AG04449 (cell line): ENCODE measurements at places on chromosomes 12 and 14.

DNA sequence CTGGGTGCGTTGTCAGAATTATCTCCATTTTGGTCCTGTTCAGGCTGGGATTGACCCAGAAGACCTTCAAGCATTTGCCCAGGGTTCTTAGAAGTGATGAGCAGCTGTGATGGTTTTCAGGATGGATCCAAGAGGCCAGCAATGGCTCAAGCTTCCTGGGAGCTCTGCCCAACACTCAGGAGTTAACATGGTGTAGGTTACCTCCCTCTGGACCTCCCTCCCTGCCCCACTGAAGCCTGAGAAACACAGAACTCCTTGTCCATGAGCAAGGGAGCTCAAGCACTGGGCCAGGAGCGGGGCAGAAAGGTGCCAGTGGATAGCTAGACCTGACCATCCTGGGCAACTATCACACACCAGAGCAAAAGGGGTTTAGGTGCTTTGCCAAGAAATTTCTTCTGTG is 148.4 kb upstream of the FKBP4 start:
- DNase-seq: no peak

GRCh38 chr14:31154956-31155355 is 52.6 kb downstream of the HECTD1 start:
- no peak for DNase-seq

DNA sequence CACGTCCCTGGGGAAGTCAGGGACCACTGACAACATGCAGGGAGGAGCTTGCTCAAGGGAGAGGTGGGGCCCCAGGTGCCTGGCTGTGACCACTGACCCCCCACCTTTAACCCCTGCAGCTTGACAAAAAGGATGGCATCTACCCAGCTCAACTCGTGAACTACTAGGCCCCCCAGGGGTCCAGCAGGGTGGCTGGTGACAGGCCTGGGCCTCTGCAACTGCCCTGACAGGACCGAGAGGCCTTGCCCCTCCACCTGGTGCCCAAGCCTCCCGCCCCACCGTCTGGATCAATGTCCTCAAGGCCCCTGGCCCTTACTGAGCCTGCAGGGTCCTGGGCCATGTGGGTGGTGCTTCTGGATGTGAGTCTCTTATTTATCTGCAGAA is 26.3 kb downstream of the HIP1R start:
- no peak for DNase-seq

- peak; percentile 74 for DNase-seq
Measured at GRCh38 chr12:71556875-71557274, 106.8 kb downstream of the ZFC3H1 start.

DNA sequence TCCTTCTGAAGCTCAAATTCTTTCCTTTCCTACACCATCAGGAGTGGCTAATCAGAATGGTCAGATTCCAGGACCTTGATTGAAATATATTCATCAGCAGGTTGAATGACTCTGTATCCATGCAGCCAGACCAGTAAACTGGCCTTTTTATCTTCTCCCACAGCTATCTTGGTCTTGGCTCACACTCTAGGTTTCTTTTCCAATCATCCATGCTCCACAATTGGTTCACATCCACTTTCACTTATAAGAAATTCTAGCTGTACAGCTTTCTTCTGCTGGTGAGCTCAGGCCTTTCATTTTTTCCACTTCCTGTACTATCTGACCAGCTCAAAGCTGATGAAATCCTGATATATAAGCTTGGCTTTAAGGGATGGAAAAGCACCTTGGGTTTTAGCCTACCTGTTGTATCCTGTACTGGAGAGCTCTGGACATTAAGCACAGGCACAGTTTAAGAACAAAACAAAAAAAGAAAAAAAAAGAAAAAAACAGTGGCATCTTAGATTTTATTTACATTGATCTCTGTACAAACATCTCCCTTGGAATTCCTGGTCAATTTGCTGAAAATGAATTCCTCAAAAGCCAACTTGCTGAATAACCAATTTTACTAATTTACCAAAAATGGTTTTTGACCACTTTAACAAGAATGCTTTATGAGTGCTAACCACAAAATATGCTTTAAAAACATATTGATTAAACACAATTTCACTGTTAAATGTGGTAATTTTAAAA is 91.6 kb upstream of the PAWR start:
- no peak for DNase-seq

DNA sequence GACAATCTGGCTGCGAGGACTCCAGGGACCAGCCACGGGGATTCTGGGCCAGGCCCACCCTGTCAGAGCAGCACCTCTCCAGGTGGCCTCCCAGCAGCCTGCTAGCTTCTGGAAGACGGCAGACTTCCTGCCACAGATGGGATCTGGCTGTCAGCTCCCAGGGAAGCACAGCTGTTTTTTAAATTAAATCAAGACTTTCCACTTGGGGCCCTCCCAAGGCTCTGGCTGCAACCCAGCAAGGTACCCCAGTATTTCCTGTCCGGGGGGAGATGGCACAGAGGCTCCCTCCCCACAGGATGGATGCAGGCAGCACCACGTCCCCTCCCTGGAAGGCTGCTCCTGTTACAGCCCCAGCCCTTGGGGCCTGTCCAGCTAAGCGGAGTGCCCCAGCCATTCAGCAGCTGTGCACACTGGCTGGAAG is 56.9 kb downstream of the ACTN1 start:
- DNase-seq: no peak

DNA sequence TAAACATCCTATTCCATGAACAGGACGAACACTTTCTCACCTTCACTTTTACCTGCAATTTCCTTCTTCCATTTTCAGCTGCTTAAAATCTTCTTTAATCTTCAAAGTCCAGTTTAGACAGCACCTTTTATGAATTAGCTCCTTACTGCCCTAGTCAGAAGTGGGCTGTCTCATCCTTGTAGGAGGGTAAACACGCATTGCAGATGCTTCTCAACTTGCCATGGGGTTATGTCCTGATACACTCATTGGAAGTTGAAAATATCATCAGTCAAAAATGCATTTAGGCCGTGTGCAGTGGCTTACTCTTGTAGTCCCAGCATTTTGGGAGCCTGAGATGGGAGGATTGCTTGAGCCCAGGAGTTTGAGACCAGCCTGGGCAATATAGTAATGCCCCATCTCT is 35.2 kb downstream of the HMGA2 start:
- DNase-seq: no peak

- DNase-seq: no peak
Measured at GRCh38 chr14:21202463-21203358, 46.8 kb upstream of the OR5AU1 start.

GRCh38 chr14:29102996-29103395 is 336.4 kb downstream of the FOXG1 start:
- DNase-seq: no peak

- DNase-seq: no peak
Measured at GRCh38 chr12:56628671-56629458, 1.3 kb downstream of the BAZ2A start.

GRCh38 chr14:54785778-54786770 is 116.6 kb downstream of the GCH1 start:
- DNase-seq: no peak

DNA sequence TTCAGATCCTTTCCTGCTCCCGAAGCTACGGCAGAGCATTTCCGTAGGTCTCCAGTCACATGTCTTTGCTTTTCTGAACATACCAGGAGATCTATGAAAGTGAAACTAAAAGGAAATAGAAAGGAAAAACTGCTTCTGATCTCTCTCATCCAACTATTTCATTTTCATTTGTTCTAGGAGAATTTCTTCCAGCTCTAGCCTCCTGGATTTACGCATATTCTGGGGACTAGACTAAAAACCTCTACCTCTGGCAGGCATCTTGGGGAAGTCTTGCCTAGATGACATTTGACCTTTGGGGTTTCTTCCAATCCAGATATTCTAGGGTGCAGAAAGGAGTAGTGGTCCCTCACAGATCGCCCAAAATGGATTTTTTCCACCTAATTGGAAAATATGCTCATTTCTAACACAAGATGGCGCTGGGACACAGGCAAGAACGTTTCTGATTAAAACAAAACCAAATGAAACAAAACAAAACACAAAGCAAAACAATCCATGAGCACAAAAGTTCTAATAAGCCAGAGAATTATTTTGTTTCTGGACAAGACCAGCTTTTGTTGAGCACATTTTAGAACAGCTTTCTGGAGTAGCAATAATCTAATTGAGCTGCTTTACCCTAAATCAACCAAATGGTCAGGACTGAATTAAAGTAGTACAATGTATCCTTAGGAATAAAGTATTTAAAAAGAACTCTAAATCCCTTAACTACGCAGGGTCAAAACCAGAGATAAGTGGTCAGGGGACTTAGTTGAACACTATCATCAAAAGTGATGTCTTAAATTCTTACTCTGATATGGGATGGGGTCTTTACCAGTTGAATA is 12.3 kb upstream of the PARP11 start:
- no peak for DNase-seq

GRCh38 chr12:49902399-49903350 is 1.0 kb downstream of the FAIM2 start:
- no peak for DNase-seq

GRCh38 chr12:49440035-49440434 is 72.8 kb downstream of the SPATS2 start:
- no peak for DNase-seq

- no peak for DNase-seq
Measured at GRCh38 chr12:56411781-56412639, 37.2 kb downstream of the TIMELESS start.

- no peak for DNase-seq
Measured at GRCh38 chr12:114625294-114625851, 58.6 kb downstream of the TBX3 start.

DNA sequence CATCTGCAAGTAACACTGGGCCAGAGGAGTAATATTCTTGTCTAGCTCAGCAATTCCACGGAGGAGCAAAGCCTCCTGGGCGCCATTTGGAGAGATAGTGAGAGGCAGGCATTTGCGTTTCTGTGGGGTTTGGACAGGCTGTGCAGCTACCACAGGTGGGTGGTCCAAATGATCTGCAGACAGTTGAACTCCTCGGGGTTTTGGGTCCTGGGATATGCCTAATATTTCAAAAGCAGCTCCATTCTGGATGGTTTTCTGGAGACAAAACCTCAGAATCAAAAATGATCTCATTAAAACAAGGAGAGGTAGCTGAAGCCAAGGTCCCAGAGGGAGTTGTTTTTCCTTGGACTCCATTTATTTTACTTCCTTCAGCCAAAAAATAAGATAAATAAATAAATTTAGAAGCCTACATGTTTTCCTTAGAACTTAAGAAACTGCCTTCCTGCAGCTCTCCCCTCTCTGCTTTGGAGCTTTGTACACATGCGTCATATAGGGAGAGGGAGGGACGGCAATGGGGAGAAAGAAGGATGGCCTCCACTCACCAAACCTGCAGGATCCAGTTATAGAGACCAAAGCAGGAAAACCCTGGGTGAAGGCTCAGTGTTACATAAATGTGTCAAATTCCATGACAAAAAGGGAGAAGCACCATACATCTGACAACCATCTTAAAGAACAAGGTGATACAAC is 227.3 kb upstream of the DAAM1 start:
- DNase-seq: no peak

GRCh38 chr12:131102991-131103668 is 149.4 kb downstream of the ADGRD1 start:
- no peak for DNase-seq

- no peak for DNase-seq
Measured at GRCh38 chr12:116006141-116006540, 271.4 kb downstream of the MED13L start.

DNA sequence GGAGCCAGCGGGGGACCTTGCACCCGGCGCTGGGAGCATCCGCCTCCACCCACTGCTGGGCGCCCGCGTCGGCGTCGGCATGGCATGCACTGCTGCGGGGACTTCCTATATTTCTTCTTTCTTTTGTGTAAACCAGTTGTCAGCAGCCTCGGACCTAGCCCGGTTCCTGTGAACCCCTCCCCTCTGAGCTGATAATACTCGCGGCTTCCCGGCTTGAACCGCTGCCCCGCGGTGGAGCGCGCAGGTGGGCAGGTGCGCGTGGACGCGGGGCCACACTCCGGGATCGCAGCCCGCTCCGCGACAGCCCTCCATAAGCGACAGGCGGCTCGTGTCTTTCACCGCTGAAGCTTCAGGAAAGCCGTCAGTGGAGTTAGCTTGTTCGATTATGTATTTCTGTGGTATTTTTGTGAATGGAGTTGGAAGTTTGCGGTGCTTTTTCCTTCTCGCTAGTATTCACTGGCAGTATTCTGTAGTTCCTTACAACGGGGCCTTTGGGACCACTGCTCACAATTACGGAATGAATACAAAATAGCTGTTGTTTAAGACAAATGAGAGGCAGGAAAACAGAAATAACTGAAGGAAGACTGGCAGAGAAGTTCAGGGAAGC is 870 bp downstream of the BMAL2 start:
- DNase-seq: no peak

DNA sequence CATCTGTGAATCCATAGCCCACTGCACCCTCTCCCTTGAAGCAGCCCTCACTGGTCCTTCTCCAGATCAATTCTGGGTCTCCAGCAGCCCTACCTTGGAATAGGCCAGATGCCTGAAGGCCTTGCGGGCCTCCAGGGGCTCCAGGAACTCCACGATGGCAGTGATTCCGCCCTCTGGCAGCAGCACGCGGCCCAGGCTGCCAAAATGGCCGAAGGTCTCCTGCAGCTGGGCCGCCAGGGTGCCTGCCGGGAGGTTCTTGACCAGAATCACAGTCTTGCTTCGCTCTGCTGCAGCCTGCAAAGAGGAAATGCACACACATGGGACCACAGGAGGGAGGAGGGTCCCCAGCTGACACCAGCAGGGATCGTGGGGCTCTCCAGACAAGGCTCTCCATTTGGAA is 26.3 kb downstream of the RBM19 start:
- no peak for DNase-seq

DNA sequence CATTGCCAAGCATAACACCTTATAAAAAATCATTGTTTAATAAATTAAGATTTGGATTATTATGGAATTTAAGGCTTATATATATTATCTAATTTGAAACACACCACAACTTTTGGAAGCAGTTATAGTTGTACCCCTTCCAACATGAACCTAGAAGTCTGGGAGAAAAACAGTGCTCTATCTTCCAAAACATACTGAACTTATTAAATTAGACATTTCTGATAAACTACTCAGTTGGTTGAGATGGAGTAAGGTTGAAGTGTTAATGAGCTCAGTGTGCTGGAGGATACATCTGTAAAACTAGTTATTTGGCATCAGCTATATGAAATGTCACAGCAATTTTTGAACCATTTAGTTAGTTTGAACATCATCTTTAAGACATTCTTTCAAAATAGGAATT is 227.4 kb downstream of the ALX1 start:
- no peak for DNase-seq

DNA sequence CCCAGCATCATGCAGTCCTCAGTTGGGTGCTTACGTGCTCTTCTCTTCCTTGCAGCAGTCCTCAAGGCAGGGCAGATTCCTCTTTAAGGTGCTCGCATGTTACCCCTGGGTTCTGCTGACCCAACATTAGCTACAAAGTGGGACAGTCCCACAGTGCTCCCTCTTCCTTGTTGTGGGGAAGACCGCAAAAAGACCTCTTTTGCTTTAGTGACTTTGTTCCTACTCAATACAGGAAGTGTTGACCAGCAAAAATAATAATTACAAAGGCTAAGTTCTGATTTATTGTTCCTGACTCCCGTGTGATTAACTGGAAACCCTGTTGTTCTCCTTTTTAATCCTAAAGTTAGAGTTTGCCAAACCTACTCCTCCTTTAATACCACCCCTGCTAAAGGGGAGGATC is 13.7 kb downstream of the PIGH start:
- DNase-seq: no peak

GRCh38 chr12:123388951-123389559 is 5.1 kb downstream of the KMT5A start:
- no peak for DNase-seq
